ENCODE measurements at places on chromosomes 6 and 20. TPM values are rescaled to one million over a fixed set of nuclear protein-coding genes. Genes with fewer than 3 reads are reported as not detected.

DNA sequence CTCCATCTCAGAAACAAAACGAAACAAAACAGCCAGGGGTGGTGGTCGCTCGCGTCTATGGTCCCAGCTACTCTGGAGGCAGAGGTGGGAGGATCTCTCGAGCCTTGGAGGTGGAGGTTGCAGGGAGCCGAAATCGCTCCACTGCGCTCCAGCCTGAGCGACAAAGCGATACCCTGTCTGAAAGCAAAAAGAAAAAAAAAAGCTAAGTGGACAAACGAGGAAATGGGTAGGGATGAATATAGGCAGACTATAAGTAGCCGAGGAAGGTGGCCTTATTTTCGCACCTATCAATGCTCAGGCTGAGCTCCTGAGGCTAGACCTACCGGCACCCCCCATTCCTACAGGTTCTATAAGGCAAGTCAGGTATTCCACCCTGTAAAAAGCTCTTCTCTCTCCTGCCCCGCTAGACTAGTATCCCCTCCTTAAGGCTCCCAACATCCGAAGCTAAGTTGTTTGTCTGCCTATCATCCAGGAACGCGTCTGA, 650 bp upstream of the CASP8AP2 start:
- DNase-seq: no peak

- no peak for DNase-seq
Observed at GRCh38 chr6:25177500-25178028, 101.6 kb upstream of the CARMIL1 start.

- DNase-seq: peak; percentile 55
Observed at GRCh38 chr6:85569323-85569722, 24.3 kb downstream of the SNX14 start.

DNA sequence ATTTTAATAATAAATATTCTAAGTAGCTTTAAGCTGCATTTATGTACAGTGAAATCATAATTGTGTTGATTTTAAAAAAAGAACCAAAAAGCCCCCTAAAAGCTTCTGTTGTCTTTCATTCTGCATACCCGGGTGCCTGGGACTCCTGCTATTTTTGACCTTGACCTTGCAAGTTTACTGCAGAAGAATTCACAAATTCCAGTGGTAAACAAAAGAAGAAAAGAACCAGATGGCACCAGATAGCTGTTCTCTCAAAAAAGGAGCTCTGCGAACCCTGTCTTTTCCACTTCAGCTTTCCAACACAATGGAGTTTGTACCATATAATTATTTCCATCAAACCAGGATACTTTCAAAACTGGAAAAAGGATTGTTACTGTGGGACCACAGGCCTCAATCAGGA, 363.3 kb downstream of the SMOC2 start:
- no peak for DNase-seq

DNA sequence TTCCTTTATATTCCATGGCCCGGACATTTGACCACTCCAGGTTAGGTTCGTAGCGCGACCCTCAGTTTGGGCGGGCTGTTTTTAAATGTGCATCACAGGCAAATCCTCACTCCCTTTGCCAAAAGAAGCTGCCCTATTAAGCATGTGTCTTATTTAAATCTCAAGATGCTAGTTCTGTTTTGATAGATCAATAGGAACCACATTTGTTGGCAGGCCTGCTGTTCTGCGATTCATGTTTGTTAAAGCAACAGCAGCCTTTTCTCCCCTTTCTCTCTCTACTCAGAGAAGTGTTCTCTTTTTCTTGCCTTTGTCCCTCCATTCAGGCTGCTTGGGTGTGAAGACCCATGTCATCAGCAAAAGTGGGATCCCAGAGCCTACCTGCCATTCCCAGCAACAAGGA, 212.0 kb upstream of the SSTR4 start:
- no peak for DNase-seq

DNA sequence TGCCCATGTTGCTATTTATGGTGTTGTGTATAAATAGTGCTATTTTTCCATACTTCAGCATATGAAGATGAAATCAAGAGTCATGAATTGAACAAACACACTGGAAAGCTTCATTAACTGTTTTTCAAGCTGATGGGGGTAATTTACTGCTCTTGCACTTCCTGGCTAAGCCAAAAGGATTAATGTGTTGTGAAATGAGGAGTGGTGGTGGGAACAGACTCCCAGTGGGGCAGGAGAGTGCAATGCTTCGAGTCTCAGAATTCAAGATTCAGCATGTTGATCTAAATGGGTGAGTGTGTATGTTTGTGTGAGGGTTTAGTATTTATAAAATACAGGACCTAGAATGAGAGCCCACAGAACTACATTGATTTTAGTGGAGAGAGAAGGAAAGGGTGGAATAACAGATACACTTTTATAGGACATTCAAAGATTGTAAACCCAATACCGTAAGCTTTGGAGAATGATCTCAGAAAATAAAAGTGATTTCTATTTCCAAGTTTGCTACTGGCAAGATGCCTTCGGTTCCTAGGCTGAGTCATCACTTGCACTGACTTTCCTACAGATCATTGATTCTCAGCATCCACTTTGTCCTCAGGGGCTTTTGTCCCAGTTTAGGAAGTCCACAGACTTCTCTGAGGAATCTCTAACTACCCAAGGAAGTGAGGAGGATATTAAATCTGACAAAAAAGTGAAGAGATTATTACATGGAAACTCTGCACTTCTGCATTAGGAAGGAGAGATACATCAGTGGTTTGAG, 303.6 kb downstream of the TRDN start:
- no peak for DNase-seq

Gene CFAP61
- not detected for total RNA-seq

DNA sequence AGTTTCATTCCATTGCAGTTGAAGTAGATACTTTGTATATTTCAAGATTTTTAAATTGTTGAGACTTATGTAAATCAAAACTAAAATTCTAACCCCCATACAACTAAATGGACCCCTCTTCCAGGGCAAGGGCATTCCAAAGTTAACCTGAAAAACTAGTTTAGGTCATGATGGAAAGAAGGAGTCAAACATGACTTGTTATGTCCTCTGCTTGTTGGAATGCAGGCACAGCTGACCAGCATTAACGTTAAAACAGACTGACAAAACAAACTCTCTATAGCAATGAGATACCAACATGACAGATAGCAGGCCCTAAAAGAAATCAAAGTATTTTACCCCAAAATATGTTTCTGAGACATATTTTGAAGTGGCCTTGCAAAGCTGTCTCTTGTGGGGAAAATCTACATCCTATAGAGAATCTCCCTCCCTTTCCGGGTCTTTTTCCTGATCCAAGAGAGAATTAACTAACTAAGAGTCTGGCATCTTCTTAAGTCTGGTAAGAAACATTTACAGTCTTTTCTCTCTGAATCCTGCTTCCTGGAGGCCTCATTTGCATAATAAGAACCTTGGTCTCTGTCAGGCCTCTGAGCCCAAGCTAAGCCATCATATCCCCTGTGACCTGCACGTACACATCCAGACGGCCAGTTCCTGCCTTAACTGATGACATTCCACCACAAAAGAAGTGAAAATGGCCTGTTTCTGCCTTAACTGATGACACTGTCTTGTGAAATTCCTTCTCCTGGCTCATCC, 124.3 kb upstream of the ATXN1 start:
- DNase-seq: no peak

DNA sequence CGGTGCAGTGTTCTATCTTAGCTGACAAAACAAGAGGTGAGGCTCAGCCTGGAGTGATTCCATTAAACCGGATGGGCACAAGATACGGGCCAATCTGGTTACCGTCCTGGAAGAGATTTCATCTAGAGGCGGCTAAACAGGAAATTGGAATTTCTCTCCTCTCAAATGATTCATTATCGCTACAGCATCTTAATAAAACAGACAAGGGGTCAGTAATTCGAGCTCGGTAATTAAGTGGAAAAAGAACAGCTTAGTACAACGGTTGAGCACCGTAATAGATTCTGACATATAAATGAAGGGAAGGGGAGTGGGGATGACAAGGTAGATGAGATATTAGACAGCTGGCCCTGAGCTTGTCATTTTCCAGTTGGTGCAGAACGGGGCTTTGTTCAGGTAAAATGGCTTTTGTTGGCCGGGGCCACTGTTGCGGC, 137.2 kb downstream of the EDN3 start:
- DNase-seq: no peak

Gene CLVS2
- not detected for total RNA-seq

Gene PSMB8
- total RNA-seq: 25.7 TPM

- DNase-seq: peak; percentile 98
Observed at GRCh38 chr6:4021133-4021853, 57.6 kb downstream of the FAM217A start.

Gene SAMD10
- total RNA-seq: 5.7 TPM

- DNase-seq: no peak
Observed at GRCh38 chr6:124356811-124357210, 553.1 kb downstream of the NKAIN2 start.

- no peak for DNase-seq
Observed at GRCh38 chr6:168171673-168172353, 92.8 kb upstream of the FRMD1 start.

GRCh38 chr6:56521976-56522375, 120.7 kb downstream of the DST start:
- no peak for DNase-seq

- DNase-seq: no peak
Observed at GRCh38 chr6:37685261-37685660, 12.4 kb downstream of the MDGA1 start.

DNA sequence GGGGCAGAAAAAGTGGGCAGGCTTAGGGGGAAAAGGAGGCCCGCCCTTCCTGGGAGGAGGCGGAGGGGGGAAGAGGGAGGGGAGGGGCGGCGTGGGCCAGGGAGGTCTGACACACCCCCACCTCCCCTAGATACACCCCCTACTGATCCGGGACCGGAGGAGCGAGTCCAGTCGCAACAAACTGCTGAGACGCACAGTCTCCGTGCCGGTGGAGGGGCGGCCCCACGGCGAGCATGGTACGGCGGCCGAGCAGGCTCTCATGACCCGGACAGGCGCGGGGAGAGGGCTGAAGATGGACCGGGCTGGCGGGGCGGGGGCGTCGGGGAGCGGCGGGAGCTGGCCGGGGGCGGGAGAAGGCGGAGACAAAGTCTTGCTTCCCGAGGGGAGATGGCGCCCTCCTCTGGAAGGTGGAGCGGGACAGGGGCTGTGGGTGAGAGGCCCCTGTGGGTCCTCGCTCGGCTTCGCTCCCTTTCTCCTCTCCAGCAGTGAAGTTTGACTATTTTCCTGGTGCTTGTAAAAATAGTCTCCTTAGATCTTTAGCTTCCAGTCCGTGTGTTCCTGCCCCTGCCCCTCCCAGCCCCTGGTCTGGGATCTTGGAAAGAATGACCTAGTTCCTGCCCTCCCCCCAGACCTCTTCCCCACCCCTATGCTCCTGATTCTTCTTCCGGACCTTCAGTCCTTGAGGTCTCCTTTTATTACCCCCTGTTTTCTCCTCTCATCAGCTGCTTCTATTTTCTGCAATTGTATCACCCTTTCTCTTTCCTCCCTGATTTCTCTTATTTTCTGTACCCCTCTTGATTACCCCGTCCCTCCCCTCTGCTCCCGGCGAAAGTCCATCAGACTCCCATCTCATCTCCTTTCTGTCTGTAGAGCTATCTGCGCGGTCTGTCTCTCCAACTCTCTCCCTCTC, 6.1 kb downstream of the SYNGAP1 start:
- peak; percentile 85 for DNase-seq

Gene DEFB116
- not detected for total RNA-seq
